Activated CD8-positive, alpha-beta memory T cell treated with anti-CD3 and anti-CD28 coated beads, Interleukin-2, amount 50 U/mL, for 4 hours (primary cell): ENCODE measurements at places on chromosomes 5 and 9.
A peak's percentile ranks its signal among the peaks of the same experiment; 100 is the strongest.

- DNase-seq = no peak
Measured at GRCh38 chr5:19713740-19714139, 274.3 kb downstream of the CDH18 start.

GRCh38 chr5:125891061-125891725, 532.0 kb upstream of the GRAMD2B start:
- no peak for DNase-seq

DNA sequence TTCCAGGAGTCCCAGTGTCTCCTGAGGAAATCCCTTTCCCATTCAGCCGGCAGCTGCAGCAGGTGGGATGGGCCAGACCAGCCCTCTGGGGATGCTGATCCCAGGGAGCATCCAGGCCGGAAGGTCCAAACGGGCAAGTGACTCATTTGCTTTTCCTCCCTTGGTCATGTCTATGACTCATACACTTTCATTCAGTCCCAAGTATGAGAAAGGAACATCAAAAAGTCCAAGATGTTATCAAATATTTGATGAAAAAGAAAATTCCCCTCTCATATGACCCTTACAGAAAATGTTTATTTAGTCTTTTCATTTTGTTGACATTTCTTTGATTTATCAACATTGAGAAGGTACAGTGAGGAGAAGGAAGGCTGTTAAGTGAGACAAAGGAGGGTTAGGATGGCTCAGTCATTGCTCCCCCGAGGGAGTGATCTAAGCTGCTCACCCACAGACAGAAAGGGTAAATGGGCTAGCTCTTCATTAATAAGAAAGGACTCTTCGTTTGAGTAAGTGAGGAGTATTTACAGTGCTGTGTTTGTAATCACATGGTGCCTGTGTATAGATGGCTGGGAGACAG, 117.6 kb upstream of the ANKRD55 start:
- DNase-seq = no peak

GRCh38 chr5:96614110-96614691, 48.0 kb upstream of the CAST start:
- peak; percentile 32 for DNase-seq

DNA sequence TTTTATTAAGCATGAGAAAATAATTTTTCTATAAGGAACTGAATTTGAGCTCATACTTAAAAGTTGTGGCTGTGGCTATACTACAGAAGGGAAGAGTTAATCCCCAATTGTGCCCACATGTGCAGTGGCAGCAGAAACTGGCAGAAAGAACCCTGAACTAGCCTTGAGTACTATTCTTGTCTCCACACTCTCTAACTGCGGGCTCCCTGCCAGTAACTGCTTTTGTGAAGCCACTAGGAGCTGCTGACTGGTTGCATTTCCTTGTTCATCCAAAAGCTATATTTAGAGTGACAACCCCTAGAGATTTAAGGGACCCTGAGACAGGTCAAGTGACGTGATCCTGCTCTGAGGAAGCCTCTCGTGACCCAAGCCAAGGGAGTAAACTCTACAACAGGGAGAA, 238.6 kb downstream of the ELAVL2 start:
- no peak for DNase-seq

- DNase-seq = no peak
Measured at GRCh38 chr5:120538149-120538548, 74.0 kb downstream of the PRR16 start.
